ENCODE measurements at places on chromosomes 3 and 15.

DNA sequence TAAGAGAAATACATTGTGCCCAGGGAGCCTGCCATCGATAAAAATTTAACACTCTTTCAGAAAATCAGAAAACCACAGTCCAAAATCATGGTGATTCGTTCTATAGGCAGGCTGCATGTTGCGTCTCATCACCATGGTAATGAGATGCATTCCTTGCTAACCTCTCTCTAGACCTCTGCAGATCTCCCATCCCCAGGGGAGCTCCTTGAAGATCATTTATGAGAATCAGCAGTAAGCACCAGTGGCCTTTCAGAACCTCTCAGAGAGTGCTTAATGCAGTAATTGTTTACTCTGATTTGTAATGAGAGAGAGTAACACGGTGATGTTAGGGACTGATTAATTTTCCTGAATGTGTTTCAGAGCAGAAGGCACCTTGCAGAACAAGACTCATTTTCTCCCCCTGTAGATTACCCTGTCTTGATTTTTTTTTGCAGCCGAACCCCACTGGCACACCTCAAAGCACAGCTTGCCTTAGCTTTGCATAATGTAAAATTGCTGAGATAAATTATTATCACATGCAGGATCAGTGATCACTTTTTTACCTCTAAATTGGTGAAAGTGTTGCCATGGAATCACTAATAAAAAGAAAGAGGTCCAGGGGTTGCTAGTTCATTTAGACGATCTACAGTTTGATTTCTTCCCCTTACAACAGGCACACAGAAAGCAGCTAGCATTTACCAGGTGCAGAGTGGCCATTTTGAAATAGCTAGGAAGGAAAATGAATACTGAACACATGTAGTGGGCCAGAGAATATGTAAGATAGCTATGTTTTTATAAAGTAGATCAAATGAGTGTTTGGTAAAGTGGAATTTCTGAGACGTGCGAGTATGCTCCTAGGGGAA lies 98.9 kb upstream of the CHL1 start:
- no peak overlapping the region for H3K4me3 ChIP-seq
- no peaks in the 10 kb centered on the region for H3K4me1 ChIP-seq
- DNase-seq = no peak

DNA sequence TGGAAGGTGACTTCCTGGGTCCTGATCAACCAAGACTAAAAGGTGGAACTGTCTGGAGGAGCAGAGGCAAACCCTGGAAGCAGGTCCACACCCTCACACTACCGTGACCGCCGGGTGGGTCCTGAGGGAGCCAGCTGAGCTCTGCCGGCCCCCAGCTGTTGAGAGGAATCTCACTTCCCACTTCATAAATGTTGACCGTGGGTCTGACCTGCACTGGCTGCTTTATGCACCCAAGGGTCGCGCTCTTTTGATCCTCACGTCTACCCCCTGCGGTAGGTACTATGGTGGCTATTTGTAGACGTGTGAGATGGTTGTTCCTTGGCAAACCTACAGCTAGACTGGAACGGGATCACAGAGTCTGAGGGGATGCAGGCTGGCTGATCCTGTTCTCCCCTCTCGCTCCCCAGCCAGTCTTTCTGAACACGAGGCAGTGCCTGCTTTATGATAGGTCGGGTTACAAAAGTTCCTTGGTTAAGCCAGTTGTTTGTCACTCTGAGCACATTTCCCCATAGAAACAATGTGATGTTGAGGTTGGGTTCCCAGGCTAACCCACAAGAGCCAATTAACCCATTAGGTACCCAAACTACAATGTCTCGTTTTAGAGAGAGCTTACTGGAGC lies 113.0 kb upstream of the ETV5 start:
- H3K4me3 ChIP-seq = no peak overlapping the region
- H3K27me3 ChIP-seq = peaks cover 5% of the 10 kb centered on the region
- H3K36me3 ChIP-seq = no peaks in the 10 kb centered on the region
- no peaks in the 10 kb centered on the region for H3K4me1 ChIP-seq

GRCh38 chr3:34213478-34213877 lies 415.0 kb downstream of the PDCD6IP start:
- H3K4me3 ChIP-seq = no peak overlapping the region
- H3K27ac ChIP-seq = no peak overlapping the region
- no peaks in the 10 kb centered on the region for H3K36me3 ChIP-seq
- no peaks in the 10 kb centered on the region for H3K27me3 ChIP-seq

- no peaks in the 10 kb centered on the region for H3K27me3 ChIP-seq
- H3K27ac ChIP-seq = no peak overlapping the region
- no peaks in the 10 kb centered on the region for H3K4me1 ChIP-seq
- no peaks in the 10 kb centered on the region for H3K36me3 ChIP-seq
- DNase-seq = no peak
- no peak overlapping the region for H3K4me3 ChIP-seq
These were observed 63.4 kb upstream of the CSPG4 start for GRCh38 chr15:75776065-75776423.

- H3K4me3 ChIP-seq = no peak overlapping the region
- no peak overlapping the region for H3K27ac ChIP-seq
- H3K4me1 ChIP-seq = no peaks in the 10 kb centered on the region
These were observed 30.4 kb downstream of the SNRPN start for GRCh38 chr15:24985224-24985623.

DNA sequence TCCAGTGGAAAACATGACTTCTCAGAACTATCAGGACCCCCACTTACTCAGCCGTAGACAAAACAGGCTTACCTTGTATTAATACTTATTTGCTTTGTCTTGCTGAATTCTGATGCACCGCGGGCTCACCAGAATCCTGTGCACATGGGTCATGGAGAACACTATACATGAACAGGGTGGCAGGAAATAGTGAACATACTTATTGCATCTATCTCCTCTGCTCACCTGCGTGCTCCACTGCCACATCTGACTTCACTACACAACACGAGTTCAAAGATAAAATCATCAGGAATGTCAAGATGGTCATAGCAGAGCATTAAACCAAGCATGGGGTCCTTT lies 10.7 kb upstream of the MAPK6 start:
- DNase-seq = no peak
- H3K4me3 ChIP-seq = no peak overlapping the region
- H3K27me3 ChIP-seq = no peaks in the 10 kb centered on the region
- peaks cover 20% of the 10 kb centered on the region for H3K4me1 ChIP-seq
- no peak overlapping the region for H3K27ac ChIP-seq

DNA sequence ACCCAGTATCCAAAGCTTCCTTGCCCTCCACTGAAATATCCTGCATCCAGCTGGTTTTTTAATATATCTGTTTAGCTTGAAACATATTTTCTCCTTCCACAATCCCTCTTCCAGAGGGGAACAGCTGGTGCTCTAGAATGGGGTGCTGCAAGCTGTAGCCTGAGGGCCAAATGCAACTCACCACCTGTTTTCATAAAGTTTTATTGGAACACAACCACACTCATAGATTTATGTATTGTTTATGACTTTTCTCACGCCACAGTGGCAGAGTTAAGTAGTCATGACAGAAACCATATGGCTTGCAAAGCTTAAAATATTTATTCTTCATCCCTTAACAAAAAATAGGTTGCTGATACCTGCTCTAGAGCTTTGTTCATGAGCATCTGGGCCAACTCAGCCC lies 298.7 kb downstream of the CLSTN2 start:
- no peaks in the 10 kb centered on the region for H3K27me3 ChIP-seq
- no peak for DNase-seq
- H3K36me3 ChIP-seq = no peaks in the 10 kb centered on the region
- no peak overlapping the region for H3K4me3 ChIP-seq
- H3K27ac ChIP-seq = no peak overlapping the region

DNA sequence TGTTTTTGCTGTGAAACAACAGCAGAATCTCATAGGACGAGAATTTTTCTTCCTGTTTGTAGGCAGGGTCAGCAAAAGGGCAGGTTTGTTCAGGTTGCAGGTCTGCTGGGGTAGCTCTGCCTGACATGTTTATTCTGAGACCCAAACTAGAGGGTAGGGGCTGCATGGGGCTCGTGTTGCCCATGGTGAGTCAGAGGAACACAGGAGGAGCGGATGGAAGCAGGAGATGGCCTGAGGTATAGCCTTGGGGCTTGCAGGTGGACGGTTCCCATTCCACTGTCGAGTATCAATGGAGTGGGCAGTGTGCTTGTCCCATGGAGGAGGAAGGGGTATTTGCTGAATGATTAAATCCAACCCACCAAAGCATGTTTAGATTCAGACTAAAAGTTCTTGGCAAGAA lies 138.9 kb downstream of the APBA2 start:
- no peaks in the 10 kb centered on the region for H3K27me3 ChIP-seq
- H3K4me1 ChIP-seq = peaks cover 2% of the 10 kb centered on the region
- no peak overlapping the region for H3K4me3 ChIP-seq
- no peak overlapping the region for H3K27ac ChIP-seq
- no peak for DNase-seq
- H3K36me3 ChIP-seq = no peaks in the 10 kb centered on the region

DNA sequence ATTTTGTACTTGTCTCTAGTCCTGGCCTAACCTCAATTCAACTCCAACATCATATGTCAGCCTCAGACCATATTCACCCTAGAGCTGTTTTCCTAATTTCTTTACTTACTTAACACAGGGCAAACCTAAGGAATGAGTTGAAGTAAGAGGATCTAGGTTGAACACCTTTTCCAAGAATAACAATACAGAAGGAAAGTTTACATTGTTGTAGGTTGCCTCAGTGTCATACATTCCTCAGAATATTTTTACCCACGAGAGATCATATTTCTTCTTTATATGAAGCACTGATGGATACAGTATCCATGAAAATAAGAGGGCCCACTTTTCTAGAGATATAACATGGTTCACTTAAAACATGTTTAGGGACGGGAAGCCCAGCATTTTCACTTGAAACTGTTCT lies 369.5 kb downstream of the CNTN6 start:
- H3K27ac ChIP-seq = no peak overlapping the region
- H3K27me3 ChIP-seq = no peaks in the 10 kb centered on the region

GRCh38 chr3:35679409-35680080 lies 40.2 kb downstream of the ARPP21 start:
- no peak overlapping the region for H3K27ac ChIP-seq
- no peak for DNase-seq
- no peaks in the 10 kb centered on the region for H3K36me3 ChIP-seq
- H3K4me1 ChIP-seq = no peaks in the 10 kb centered on the region

GRCh38 chr3:136495213-136495612 lies 245.1 kb downstream of the PCCB start:
- H3K4me1 ChIP-seq = no peaks in the 10 kb centered on the region
- no peaks in the 10 kb centered on the region for H3K27me3 ChIP-seq
- H3K27ac ChIP-seq = no peak overlapping the region
- no peak for DNase-seq

DNA sequence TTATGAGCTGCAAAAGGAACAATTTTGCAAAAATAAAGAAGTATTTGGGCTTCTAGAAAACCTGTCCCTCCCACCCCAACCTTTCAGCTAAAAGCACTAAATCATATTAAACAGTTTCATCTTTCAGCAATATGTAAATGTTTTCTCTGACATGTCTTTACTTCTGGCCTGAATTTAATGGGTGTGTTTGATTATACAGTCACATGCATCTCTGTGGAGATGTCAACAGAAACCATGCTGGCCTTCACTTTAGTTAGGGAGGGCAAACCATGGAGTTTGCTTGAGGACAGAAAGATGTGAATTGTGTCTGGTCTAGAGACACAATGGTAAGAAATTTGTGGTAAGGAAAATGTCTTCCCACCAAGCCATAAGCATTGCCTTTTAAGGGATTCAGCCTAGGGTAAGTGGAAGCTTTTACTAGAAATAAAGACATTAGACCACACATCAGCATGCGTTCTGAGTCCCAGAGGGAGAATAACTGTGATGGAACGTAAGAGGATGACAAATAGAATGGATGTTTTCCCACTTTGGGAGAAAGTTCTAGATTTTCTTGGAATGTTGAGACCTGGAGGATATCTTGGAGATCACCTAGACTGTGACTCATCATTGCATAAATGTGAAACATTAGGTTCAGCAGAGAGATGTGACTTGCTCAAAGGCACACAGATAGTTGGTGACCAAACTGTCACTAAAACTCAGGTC lies 68.9 kb downstream of the ST8SIA2 start:
- H3K27ac ChIP-seq = no peak overlapping the region
- no peak for DNase-seq
- H3K4me3 ChIP-seq = no peak overlapping the region

DNA sequence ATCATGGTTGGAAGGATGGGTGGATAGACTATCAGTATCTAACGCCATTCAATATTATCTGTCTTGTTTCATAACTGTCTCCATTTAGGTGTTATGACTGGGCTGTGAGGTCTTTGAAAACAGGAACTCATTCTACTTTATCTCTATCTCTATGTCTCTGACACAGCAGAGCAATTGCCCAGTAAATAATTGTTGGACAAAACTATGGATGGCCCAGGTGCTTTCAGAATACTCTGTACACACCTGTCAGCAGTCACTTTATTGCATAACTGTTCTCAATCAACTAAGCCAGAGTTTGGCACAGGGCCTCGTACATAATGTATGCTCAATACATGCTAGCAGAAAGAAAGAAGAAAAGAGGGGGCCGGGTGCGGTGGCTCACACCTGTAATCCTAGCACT lies 210.3 kb downstream of the OPA1 start:
- no peak overlapping the region for H3K27ac ChIP-seq
- H3K4me3 ChIP-seq = no peak overlapping the region
- peaks cover 2% of the 10 kb centered on the region for H3K27me3 ChIP-seq
- DNase-seq = no peak
- no peaks in the 10 kb centered on the region for H3K4me1 ChIP-seq

GRCh38 chr3:18988614-18989229 lies 159.6 kb upstream of the KCNH8 start:
- no peaks in the 10 kb centered on the region for H3K4me1 ChIP-seq
- no peaks in the 10 kb centered on the region for H3K36me3 ChIP-seq
- H3K4me3 ChIP-seq = no peak overlapping the region
- no peak for DNase-seq
- H3K27me3 ChIP-seq = peaks cover 21% of the 10 kb centered on the region

DNA sequence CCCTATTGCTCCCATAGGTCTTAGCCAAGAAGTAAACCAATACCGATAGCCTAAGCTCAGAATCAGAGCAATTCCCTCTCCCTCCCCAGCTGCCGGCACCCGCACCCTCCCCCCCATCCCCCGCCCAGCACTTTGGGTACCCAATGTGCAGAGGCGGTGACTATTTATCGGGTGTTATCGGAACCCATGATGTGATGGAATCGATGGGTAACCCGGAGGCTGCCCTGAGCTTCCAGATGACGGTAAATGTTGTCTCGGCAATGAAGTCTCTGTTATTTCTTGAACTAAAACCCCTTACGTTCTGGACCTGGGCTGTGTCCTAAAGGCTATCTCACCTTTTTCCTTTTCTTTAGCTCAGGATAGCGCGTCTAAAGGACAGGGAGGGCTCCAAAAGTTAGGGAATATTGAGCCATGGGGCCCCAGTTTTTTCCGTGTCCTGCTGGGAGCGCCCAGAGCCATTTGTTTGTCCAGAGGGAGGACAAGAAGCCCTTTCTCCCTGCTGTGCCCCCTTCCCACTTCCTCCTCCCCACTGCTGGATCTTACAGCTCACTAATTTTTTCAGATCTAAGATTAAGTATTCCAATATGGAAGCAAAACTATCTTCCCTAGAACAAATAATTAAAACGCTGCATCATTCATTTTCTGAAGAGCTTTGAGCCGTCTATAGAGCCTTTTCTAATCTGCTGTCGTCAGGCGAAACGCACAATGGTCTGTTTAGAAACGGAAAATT lies 1.5 kb downstream of the SLITRK3 start:
- H3K4me3 ChIP-seq = no peak overlapping the region
- peaks cover 44% of the 10 kb centered on the region for H3K27me3 ChIP-seq
- no peaks in the 10 kb centered on the region for H3K36me3 ChIP-seq

GRCh38 chr3:50551681-50552435 lies 15.7 kb downstream of the C3orf18 start:
- H3K27ac ChIP-seq = no peak overlapping the region
- H3K36me3 ChIP-seq = no peaks in the 10 kb centered on the region
- no peak overlapping the region for H3K4me3 ChIP-seq
- DNase-seq = no peak
- H3K4me1 ChIP-seq = peaks cover 5% of the 10 kb centered on the region

All from CD4-positive, alpha-beta T cell (primary cell).